ENCODE measurements at places on chromosomes 11 and 22.

- DNase-seq = no peak
Measured at GRCh38 chr22:44537467-44537866, 39.4 kb upstream of the RTL6 start.

DNA sequence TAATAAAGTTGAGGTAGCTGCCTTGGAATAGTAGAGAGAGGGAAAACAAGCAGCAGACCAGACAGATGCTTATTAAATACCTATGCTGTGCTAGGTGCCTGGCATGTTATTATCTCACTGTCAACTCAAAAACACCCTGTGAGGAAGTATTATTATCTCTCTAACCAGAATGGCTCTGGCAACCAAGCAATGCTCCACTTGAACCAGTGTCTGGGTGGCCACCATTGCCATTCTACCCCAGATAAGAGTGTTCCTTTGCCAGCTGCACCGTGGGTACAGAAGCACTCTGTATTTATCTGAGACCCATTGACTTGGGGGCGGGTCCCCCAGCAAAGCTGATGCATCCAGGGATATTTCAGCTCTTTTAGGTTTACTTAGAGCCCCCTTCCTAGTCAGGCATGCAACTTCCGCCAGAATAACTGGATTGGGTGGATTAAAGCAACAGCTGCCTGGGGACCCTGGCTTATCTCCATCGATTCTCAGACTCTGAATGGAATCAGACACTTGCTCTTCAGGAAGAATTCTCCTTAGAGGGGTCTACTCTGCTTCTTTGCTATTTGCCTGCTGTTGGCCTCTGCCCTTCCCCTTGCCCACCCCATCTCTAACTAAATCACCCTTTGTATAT, 49.1 kb downstream of the RCN1 start:
- DNase-seq = no peak

DNA sequence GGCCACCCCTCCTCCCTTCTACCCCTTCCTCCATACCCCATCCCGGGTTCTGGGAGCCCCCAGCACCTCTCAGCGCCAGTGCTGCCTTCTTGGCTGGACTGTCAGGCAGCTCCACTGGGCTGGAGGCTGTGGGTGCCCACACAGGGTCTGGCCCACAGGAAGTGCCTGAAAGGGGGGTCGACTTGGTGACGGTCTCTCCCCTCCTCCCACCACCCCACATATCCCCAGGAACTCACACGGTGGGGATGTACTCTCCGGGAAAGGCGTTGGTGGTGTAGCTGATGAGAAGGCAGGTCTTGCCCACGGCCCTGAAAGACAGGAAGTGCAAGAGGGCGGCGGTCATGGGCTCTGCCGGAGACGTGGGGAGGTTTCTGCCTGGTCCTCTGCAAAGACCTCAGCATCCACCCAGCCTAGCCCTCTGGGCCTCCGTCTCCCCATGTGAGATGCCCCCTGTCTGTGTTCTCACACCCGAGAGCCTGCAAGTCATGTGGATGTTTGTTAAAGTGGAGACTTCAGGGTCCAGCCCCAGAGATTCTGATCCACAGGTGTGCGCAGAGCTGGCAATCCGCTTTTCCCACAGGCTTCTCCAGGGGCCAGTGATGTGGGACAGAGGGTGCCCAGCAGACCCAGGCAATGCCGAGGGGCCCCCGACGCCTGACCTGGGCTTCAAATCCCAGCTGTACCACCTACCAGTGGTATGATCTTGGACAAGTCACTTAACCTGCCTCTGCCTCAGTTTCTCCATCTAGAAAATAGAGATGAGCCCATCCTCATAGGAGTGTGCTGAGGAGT, 2.5 kb downstream of the RAC2 start:
- DNase-seq = no peak

DNA sequence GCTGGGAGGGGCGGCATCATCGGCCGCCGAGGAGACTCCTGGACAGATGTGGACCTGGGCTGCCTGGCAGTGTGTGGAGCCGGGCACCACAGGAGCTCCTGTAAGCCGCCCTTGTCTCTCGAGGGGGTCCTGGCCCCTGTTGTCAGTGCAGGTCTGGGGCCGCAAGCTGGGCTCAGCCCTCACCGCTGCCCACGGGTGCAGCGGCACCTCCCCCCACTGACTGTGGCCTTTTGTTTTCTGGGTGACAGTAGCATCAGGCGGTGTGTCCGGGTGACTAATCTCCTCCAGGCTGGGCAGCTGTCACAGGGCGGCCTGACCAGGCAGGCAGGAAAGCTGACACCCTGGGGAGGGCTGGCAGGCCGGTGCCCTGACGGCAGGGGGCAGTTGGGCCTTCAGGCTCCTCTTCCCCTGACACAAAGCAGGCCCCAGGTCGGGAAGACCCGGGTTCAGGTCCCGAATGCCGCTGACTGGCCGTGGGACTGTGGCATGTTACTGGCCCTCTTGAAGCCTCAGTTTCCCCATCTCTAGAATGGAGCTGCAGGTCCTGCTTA, 16.3 kb downstream of the DGKZ start:
- no peak for DNase-seq

- no peak for DNase-seq
Measured at GRCh38 chr11:117495357-117495756, 167.7 kb downstream of the CEP164 start.

DNA sequence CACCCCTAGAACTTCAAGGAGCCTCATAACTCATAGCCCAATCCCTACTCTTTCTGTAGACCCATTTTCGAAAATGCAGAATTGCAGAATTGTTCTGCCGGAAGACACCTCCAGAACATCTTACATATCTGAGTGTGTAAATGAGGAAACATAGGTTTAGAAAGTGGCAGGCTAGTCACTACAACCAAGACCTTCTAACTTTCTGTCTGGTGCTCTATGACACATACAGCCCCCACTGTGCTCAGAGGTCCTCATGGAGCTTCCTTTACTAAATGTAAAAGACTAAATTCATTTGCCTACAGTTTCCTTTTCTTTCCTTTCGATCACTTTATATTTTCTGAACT, 132.1 kb upstream of the DDI1 start:
- DNase-seq = no peak

DNA sequence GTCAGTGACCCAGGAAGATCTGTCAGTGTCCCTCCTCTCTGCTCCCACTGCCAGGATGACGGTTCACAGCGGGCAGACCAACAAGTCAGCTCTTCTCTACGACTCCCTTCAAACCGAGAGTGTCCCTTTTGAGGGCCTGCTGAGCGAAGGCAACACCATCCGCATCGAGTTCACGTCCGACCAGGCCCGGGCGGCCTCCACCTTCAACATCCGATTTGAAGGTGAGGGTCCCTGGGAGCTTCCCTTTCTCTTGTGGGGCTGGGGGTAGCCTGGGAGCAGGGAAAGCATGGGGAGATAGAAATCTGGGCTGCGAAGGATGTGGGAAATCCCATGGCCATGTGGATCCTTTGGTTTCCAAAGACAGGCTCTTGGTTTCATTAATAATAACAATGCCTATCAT, 118.4 kb upstream of the ASPHD2 start:
- DNase-seq = no peak

DNA sequence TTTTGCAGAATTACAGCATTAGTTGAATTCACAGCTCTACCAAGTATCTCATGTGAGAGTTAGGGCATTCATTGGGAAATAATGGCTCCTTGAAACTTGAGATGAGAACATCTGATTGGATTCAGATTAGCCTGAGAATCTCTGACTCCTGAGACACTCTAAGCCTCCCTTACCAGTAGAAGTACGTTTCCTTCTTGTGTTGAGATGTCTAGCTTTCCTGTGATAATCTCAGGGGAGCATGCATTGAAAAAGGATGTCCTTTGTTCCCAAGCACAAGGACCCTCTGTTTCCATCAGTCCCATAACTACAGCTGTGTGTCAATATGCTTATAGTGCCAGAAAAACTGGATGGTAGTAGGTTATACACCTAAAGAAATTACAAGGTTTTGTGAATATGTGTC, 35.2 kb upstream of the RDX start:
- DNase-seq = no peak

DNA sequence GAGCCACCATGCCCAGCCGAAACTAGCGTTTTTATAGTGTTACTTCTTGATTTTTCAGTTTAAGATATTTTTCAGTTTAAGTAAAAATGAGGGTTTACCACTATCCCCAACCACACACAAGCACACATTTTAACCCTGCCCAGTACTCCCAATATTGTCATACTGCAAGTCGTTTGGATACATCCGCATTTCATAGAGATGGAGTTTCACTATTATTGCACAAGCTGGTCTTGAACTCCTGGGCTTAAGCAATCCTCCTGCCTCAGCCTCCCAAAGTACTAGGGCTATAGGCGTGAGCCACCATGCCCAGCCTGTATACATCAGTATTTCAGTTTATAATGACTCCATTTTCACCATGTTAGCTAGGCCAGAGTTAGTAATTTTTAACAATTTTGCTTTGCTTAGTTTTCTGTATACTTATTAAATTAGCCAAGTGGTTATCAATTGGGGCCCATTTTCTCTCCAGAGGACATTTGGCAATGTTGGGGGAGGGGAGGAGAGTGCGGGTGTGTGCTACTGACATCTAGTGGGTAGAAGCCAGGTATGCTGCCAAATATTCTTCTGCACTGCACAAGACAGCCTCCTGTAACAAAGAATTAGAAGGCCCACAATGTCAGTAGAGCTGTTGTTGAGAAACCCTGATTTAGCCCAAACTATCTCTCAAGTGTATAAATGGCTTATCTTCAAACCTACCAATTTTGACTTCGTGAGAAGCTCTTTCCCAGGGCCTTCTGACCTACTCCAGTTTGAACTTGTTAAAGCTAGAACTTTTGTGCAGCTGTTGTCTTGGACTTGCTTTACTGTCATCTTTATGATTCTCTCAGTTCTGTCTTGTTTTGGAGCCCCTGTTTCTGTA, 7.3 kb downstream of the USP47 start:
- DNase-seq = no peak

DNA sequence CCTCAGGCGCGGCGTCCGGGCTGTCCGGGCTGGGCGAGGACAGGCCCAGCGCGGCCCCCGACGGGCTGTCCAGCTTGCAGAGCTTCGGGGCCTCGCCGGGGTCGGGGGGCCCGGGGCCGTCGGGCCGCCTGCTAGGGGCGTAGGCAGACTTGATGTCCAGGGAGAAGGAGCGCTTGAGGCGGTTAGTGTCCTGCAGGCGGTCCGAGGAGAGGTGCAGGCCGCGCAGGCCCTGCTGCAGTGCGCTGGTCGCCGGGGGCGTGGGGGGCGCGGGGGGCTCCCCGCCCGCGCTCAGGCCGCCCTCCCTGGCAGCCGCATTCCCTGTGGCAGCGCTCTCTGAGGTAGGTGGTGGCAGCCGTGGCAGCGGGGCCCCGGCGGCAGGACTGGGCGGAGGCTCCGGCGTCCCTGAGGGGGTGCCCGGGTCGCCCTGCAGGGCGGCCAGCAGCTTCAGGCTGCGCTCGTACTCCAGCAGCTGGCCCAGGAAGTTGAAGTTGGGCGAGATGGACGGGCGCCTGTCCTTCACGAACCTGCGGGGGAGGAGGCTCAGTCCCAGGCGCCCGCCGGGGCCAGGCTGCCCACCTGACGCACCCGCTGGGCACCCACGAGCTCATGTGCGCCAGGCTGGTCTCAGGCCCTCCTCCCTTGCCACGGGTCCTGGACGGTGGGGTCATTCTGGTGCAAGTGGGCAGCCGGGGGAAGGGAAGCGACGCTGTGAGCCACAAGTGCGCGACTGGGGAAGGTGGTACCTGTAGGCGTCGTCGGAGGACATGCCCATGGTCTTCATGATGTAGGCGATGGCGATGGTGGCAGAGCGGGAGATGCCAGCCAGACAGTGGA, 14.8 kb downstream of the DUSP8 start:
- no peak for DNase-seq

GRCh38 chr11:33134276-33134675, 27.0 kb downstream of the CSTF3 start:
- no peak for DNase-seq

- no peak for DNase-seq
Measured at GRCh38 chr22:19986011-19986409, 30.6 kb downstream of the ARVCF start.

GRCh38 chr22:27804470-27805297, 3.1 kb upstream of the MN1 start:
- DNase-seq = peak; percentile 84

DNA sequence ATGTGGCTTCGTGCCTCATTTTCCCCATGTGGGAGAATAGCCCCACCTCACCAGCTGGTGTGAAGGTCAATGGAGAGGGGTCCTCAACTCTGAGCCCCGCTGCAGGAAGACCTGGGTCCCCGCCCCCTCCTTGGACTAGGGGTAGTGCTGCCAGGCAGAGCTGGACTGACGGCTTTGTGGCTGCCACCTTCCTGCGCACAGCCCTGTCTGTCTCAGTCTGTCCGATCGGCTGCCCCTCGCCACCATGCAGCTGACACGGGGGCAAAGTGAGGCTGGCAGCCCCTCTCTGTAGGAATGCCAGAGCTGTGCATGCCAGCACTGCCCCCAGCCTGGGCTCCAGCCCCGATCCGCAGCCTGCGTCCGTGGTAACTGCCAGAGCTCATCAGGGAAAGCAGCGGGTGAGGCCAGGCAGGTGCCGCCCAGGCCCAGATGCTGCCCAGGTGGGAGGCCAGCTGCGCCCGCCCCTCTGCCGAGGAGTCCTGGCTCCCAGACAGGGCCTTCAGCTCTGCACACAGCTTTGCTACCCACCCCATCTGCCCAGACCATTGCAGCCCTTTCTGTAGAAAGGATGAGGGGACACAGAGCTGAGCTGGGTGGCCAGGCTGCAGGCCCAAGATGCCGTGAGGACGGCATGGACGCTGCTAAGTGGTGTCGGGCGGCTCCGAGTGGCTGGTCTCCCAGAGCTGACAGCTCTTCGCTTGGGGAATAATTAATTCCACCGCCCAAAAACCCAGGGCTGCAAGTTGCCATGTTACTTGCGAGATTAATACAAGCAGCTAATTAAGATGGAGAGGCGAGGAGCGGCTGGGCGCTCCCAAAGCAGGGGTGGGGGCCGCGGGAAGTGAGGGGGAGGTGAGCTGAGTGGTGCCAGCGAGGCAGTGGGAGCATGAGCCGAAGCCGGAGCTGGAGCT, 19.5 kb upstream of the FLRT1 start:
- DNase-seq = no peak

DNA sequence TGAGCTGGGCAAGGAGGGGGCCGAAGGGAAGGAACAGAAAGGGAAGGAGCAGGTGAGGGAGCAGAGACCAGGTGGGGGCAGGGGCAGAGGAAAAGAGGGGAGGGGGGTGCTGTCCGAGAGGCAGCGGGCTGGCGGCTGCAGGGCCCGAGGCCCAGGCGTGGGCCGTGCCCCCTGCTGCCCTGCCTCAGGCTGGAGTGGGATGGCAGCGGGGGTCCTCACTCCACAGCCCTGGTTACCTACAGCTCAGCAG, 2.3 kb downstream of the IGF2 start:
- no peak for DNase-seq

DNA sequence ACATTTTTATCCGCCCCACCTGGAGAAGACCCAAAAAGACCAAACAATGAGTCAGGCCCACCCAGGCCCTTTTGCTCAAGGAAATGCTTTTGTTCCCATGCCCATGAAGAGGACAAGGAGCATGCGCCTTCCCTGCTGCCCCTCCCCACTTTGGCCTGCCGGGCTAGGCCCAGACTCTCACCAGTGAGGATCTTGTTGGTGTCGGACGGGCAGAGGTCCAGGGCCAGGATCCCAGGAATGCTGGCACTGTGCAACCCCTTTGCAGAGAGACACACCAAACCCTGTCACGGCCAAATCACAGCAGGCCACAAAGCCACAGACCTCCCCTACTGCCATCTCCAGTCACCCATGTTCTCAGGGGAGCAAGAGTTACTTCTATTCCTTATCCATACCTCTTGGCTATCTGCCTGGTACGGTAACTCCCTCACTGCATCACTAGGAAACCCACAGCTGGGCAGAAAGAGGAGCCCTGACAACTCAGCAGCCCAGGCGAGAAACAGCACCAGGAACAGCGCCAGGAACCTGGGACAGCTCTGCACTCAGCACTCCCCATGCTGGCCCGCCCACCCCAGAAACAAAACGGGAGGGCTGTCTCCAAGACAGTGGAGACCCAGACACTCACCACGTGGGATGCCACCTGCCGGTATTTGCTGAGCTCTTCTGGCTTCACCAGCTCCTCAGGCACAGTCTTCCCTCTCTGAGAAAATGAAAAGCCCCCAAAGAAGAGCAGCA, 5.5 kb downstream of the PRPF19 start:
- no peak for DNase-seq

Measured in sciatic nerve (tissue), 2 donors.